A549 treated with CpdA at 1 μM for 4 hours (cell line): ENCODE measurements at places on chromosomes 1 and 21. TPM values are rescaled to one million over a fixed set of nuclear protein-coding genes. Genes with fewer than 3 reads are reported as not detected.

TCEA3 gene
- total RNA-seq = 0.17 to 0.42 TPM (median 0.29 TPM) in 5 replicates

SPATA17 gene
- total RNA-seq = 1.8 to 3.2 TPM (median 2.6 TPM) in 5 replicates

FALEC gene
- 0.18 to 0.39 TPM in 2 of 5 replicates, not detected in the others for total RNA-seq

GJB5 gene
- 0.03 to 0.13 TPM (median 0.09 TPM) in 3 of 5 replicates, not detected in the others for total RNA-seq

STIL gene
- total RNA-seq = 9.7 to 12.0 TPM (median 9.8 TPM) in 5 replicates

CCDC17 gene
- 0.21 to 0.37 TPM (median 0.29 TPM) in 5 replicates for total RNA-seq

NKAIN1 gene
- 0.98 to 1.7 TPM (median 1.5 TPM) in 5 replicates for total RNA-seq

FMN2 gene
- total RNA-seq = 5.0 to 6.4 TPM (median 6.3 TPM) in 5 replicates

MTARC1 gene
- total RNA-seq = 8.6 to 12.6 TPM (median 9.7 TPM) in 5 replicates

PPFIA4 gene
- 0.25 to 1.1 TPM (median 0.34 TPM) in 5 replicates for total RNA-seq

OR10Z1 gene
- total RNA-seq = not detected in 5 replicates

KLHDC9 gene
- 0.76 to 2.3 TPM (median 1.9 TPM) in 5 replicates for total RNA-seq

PGLYRP3 gene
- total RNA-seq = not detected in 5 replicates

GPR89B gene
- total RNA-seq = 4.6 to 8.0 TPM (median 5.0 TPM) in 5 replicates

ADAM15 gene
- 53.3 to 78.1 TPM (median 69.5 TPM) in 5 replicates for total RNA-seq

SLC16A4 gene
- 26.5 to 40.2 TPM (median 37.4 TPM) in 5 replicates for total RNA-seq

TSTD1 gene
- 0.25 to 0.52 TPM (median 0.40 TPM) in 4 of 5 replicates, not detected in the other for total RNA-seq

PLA2G2C gene
- total RNA-seq = not detected in 5 replicates

B3GALT5 gene
- total RNA-seq = 0.24 to 0.34 TPM (median 0.29 TPM) in 5 replicates

TSPAN2 gene
- total RNA-seq = 0.63 to 1.3 TPM (median 1.2 TPM) in 5 replicates

DNASE2B gene
- not detected in 5 replicates for total RNA-seq

SIPA1L2 gene
- 7.8 to 9.0 TPM (median 8.8 TPM) in 5 replicates for total RNA-seq

NUP133 gene
- total RNA-seq = 18.8 to 26.8 TPM (median 23.2 TPM) in 5 replicates

SIK1 gene
- 10.9 to 17.9 TPM (median 12.8 TPM) in 5 replicates for total RNA-seq

GSTM5 gene
- total RNA-seq = not detected in 5 replicates

RPF1 gene
- 28.8 to 32.1 TPM (median 31.5 TPM) in 5 replicates for total RNA-seq

CNIH3 gene
- 0.24 to 0.59 TPM (median 0.37 TPM) in 5 replicates for total RNA-seq

RBM34 gene
- total RNA-seq = 61.4 to 78.1 TPM (median 67.0 TPM) in 5 replicates

KCNT2 gene
- total RNA-seq = 0.03 to 0.05 TPM in 2 of 5 replicates, not detected in the others

INPP5B gene
- 4.7 to 6.2 TPM (median 5.0 TPM) in 5 replicates for total RNA-seq

WNT4 gene
- total RNA-seq = 0.09 to 0.41 TPM (median 0.22 TPM) in 5 replicates

GPR37L1 gene
- 0.13 to 0.20 TPM (median 0.17 TPM) in 5 replicates for total RNA-seq

HSD3B2 gene
- total RNA-seq = not detected in 5 replicates

OR2G6 gene
- not detected in 5 replicates for total RNA-seq

RHD gene
- total RNA-seq = not detected in 5 replicates

PCBP3 gene
- total RNA-seq = 0.77 to 1.1 TPM (median 0.89 TPM) in 5 replicates

CFAP74 gene
- 0.01 TPM in 1 of 5 replicates, not detected in the others for total RNA-seq

WLS gene
- 18.2 to 25.0 TPM (median 19.4 TPM) in 5 replicates for total RNA-seq

IL20 gene
- not detected in 5 replicates for total RNA-seq

SH2D1B gene
- total RNA-seq = 0.10 to 0.30 TPM (median 0.15 TPM) in 5 replicates

LCE1D gene
- not detected in 5 replicates for total RNA-seq
